ENCODE measurements at places on chromosomes 13 and 19.

DNA sequence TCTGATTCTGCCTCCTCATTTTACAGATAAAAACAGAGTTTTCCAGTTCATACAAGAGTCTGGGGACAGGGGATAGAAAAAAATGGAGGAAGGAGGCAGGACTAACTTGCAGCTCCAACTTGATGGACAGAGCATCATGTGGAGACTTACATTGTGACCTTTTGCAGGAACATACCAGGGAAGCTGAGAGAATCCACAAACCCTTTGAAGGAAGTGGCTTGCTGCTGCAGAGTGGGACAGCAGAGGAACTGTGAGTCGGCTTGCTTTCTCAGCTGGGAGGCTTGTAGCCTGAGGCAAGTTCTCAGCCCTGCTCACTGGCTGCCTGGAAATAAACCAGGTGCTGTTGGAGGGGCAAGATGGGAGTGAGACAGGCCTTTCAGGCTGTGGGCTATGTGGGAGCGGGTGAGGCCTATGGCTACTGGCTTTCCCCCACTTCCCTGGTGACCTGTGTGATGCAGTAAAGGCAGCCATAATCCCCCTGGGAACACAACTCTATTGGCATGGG lies 614.4 kb downstream of the KCTD12 start:
- no peak for DNase-seq

DNA sequence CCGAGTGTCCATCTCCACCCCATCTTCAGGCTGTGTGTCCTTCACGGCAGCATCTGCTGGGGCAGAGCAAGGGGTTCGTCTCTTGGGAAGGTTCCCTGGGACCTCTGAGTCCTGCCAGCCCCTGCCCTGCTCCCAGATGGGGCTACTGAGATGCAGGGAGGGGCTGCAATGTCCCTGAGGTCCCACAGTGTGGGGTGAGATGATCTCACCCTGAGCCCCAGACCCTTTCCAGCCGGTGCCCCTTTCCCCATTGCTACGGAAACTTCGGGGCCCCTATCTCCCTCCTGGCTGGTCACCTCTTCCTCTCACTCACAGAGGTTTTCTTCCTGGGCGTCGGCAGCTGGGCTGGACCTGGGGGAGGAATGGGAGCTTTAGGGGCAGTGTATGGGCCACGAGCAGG lies 5.0 kb downstream of the LILRB2 start:
- DNase-seq, result no peak

- no peak for DNase-seq
Observed at GRCh38 chr19:4099041-4099764, 24.7 kb downstream of the MAP2K2 start.

GRCh38 chr13:34152409-34152808 lies 334.5 kb downstream of the RFC3 start:
- no peak for DNase-seq

GRCh38 chr13:89455741-89456140 lies 1784.6 kb downstream of the SLITRK5 start:
- DNase-seq, result no peak

DNA sequence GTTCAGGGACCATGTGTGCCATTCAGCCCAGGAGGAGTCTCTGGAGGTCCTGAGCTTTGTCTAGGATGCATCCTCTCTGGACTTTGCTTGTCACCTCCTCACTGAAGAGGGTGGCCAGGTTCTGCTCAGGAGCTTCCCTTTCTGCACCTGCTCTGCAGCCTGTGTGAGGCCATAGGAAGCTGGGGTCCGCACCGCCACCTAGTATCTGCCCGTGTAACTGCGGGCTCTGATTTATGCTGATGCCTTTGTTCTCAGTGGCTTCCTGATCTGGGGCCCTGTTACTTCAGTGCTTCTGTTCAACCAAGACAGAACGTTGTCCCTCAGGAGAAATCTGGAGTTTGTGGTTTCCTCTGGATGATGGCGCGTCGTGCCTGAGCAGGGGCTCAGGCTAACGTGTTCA lies 15.5 kb downstream of the ZNF610 start:
- no peak for DNase-seq

- DNase-seq, result no peak
Observed at GRCh38 chr13:39881887-39882286, 226.4 kb downstream of the COG6 start.

GRCh38 chr19:51137792-51138425 lies 4.2 kb upstream of the SIGLEC7 start:
- no peak for DNase-seq

DNA sequence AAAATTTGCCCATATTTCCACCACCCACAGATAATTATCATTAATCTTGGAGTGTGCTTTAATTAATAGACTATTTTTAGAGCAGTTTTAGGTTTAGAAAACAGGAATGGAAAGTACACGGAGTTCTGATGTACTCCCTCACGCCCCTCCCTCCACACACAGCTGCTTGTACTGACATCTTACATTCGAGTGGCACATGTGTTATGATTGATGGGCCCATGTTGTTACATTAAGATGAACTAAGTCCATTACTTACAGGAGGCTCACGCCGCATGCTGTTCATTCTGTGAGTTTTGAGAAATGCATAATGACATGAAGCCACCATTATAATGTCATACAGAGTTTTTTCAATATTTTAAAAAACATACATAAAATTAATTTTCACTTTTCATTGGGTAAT lies 1.2 kb upstream of the SPATA13 start:
- DNase-seq, result no peak

- DNase-seq, result no peak
Observed at GRCh38 chr19:38068826-38069225, 155.2 kb downstream of the DPF1 start.

- no peak for DNase-seq
Observed at GRCh38 chr13:70568571-70568970, 460.3 kb upstream of the KLHL1 start.

DNA sequence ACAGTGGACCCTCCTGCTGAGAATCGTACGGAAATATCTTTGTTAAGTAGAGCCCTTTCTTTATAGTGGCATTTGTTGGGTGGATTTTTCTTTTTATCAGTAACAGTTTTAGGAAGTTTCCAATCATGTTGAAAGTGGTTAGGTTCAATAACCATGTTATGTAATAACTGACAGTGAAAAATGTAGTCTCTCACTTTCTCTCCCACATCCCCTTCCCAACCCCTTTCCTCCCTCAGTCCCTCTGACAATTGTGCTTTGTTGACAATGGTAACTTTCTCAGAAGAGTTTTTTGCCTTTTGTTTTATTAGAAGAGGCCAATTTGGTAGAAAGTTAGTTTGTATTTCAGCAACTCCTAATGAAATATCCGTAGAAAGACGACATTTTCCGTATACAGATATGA lies 77.8 kb upstream of the SLAIN1 start:
- no peak for DNase-seq

GRCh38 chr19:42229855-42230351 lies 9.8 kb downstream of the ZNF526 start:
- no peak for DNase-seq

DNA sequence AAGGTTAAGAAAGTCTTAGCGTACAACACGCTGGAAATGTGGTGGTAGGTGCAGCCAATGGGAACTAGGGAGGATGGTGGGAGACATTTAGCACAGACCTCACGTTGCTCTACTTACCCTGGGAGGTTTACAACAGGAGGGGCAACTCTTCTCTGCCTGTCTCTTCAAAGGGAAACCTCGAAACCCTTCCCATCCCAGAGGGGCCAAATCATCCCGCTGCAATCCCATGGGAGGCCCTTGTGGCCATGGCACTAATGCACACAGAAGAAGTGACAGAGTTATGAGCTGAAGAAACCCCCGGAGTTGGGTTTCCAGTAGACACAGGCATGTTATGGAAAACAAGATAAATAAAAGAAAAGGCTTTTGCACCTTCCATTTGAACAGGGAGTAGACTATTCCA lies 35.6 kb downstream of the SHISA2 start:
- DNase-seq, result no peak

DNA sequence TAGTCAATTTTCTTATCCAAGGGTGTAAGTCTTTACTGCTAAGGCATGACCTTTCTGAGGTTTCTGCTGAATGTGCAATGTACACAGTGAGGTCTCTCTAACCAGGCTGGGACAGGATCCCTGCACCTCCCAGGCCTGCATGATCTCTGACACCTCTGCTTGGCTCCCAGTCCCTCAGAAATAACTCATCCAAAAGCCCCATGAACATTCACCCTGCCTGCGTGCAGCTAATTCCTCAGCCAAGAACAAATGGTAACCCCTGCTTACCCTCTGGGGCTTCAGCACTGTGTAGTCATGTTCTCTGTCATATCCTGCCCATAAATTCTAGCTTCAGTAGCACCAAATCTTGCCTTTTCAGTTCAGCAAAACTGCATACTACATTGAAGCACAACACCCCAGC lies 1146.3 kb upstream of the MIR17HG start:
- DNase-seq, result no peak

DNA sequence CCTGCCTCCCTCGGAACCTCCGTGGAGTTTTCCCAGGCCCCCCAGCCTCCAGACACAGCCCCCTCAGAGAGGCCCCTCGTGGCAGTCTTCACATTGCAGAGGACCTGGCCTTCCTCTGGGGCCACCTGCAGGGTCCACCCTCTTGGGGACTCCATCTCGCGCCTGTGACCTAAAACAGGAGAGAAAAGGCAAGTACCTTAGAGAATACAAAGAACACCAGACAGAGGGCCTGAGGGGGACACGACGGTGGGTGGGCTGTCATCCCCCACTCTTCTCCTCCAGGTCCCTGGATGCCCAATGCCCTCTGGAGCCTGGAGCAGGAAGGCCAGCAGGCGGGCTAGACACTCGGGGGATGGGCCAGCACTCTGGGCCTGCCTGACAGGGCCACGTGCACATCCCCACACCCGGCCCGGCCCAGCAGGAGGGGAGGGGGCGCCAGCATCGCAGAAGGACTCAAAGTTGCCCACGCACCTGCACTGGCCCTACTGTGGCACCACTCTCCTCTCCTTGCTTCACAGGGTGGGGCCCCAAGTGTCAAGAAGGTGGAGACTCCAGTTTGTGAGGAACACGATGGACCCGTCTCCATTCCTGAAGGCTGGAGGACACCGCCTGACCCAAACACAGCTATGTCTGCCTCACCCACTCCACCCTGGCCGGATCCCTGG lies 4.3 kb upstream of the A1BG start:
- DNase-seq, result no peak

DNA sequence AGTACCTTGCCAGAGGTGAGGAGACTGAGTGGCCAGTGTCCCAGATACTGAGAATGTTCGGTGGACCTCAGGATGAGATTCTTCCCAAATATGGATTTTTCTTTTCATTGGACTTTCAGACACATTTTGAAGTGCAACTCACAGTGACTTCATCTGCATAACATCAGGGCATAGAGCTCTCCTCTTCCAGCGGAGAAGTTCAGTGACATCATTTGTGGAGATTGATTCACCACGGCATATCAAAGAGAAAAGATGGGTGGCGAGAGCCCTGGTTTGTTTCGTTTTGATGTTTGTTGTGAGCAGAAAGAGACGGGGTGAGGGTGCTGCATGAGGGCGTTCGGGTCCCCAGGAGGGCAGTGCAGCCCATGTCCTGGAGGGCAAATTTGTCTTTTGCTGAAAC lies 120.1 kb upstream of the GPR12 start:
- DNase-seq, result no peak

DNA sequence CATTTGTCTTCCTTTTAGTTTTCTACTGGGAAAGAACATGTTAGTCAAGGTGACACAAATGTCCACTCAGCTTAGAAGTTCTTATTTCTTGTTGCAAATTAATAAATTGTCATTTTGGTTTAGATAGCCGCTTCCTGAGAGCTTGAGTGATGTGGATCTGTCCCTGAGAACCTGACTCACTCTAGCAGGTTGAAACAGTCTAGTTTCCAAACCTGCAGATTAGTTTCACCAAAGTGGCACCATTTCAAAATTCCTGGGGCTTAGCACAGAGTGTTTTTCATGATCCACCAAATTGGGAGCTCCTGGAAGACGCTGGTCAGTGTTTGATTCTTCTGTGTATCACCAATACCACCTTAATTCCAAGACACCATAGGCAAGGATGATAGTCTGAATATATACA lies 119.4 kb upstream of the TSC22D1 start:
- no peak for DNase-seq

GRCh38 chr19:17829855-17830566 lies 8.7 kb upstream of the INSL3 start:
- peak; percentile 30 for DNase-seq

- no peak for DNase-seq
Observed at GRCh38 chr13:97205465-97205864, 16.7 kb upstream of the MBNL2 start.

DNA sequence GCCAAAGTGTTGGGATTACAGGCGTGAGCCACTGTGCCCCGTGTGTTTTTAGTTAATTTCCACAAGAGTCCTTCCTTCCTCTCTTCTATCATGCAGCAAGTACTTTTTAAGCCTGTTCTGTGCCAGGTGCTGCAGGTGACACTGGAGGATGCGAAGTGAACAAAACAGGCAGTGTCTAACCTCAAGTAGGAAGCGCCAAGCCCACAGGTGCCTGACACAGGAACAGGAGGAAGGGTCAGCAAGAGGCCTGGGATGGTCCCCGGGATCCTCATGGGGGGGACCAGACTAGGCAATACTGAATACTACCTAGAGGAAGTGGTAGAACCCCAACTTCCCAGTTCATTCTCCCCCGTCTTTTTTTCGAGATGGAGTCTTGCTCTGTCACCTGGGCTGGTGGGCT lies 1.8 kb upstream of the CALR start:
- DNase-seq, result no peak
